ENCODE measurements at places on chromosomes 5 and 9.

DNA sequence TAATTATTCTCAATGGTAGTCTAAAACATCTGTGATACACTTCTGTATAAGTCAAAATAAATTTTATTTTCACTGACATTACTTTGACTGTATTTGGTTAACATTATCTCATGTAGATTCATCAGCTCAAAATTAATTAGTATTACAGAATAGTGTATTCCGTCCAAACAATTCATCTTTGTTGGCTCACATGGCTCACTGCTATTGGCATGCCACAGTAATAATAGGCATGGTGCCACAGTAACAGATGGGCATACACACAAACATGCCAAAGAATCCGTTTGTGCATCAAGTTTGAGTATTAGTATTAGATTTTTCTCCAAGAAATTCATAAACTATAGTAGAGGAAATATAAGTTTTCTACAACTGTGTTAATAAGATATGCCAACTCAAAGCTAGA lies 14.2 kb downstream of the AP3B1 start:
- DNase-seq, result no peak

GRCh38 chr9:83154821-83155220 lies 91.9 kb upstream of the RASEF start:
- DNase-seq, result no peak

- no peak for DNase-seq
Observed at GRCh38 chr9:70856411-70856810, 265.0 kb downstream of the TRPM3 start.

DNA sequence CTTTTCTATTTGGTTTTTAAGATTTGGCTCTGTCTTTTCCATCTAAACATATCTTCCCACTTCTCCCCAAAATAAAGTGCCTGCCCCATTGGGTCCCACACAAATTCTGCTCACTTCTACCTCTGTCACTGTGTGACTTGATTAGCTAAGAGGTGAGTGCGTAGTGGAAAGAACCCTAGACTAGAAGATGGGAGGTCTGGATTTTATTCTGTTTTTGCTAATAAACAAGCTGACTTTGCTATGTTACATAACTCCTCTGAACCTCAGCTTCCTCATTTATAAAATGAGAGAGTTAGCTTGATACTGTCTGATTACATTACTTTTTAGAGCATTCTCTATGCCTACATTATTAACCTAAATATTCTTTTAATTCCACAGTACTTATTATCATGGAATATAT lies 51.3 kb upstream of the PTGER4 start:
- DNase-seq, result no peak

All from stimulated activated CD8-positive, alpha-beta memory T cell treated with anti-CD3 and anti-CD28 coated beads, Interleukin-2, amount 100 ng/mL, for 1 hour (primary cell).